ENCODE measurements at places on chromosomes 5 and 9.

DNA sequence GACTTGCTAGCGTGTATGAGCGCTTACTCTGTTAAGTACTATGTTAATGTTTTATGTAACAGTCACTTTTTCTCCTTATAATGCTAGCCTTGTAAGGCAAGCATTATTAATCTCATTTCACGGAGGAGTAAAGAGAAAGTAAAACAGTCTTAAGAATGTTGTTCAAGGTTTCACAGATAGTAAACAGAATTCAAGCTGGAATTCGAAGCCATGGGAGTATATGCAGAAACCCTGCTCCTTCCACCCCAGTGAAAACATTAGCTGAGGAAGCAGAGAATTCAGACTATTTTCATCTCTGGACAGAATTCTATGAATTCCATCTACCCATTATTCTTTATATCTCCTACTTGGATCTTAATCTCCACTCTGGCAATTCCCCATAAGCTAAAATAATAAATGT, 1028.3 kb upstream of the WWC1 start:
- DNase-seq: no peak

DNA sequence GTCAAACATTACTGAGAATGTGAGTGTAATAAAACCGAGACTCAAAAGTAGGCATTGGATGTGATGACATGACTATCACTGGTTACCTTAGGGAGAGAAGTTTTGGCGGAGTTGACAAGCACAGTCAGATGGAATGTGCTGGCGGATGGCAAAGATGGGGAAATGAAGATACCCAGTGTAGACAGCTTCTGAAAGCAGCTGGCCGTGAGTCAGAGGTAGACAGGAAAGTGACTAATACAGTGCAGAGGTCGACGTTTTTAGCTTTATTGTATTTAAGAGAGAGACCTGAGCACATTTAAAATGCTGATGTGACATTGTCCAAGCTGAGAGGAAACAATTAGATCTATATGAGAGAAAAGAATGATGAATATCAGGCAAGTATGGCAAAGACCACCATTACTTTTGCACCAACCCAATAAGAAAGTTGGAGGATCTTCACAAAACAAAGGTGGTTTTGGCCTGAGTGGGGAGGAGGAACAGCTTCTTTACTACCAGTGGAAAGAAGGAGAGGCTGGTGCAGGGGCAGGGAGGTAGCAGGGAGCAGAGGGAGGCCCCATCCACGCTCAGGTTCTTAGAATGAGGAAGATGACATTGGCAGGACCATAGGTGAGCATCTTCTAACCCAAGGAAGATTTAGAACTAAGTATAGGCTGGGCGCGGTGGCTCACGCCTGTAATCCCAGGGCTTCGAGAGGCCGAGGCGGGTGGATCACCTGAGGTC, 36.7 kb upstream of the KCNIP1 start:
- DNase-seq: no peak

GRCh38 chr5:73443829-73444498, 4.6 kb downstream of the FOXD1 start:
- DNase-seq: peak; percentile 48

DNA sequence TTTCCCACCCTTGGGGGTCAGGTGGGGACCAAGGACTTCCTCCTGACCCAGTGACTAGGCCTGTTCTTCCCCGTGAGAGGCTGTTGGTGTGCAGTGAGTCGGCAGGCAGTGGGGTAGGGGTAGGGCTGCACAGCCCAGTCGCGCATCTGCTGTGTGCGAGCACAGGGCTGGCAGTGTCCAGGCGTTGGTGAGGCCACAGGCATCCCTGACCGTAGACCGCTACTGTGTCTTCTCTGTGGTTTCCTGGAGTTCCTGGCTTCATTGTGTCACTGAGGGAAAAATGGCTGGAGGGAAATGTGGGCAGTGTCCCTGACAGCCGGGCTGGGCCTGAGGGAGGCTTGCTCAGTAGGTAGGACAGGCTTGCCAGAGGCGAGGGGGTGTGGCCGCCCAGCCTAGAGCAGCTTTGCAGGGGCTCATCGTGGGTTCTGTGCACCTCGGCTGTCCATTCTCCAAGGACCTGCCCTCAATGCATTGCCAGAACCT, 95.4 kb downstream of the CACNA1B start:
- DNase-seq: no peak

- no peak for DNase-seq
These were observed 52.1 kb upstream of the ERBIN start for GRCh38 chr5:65874241-65874640.

GRCh38 chr5:14445576-14446290, 135.9 kb upstream of the OTULINL start:
- DNase-seq: no peak
